Activated effector memory CD4-positive, alpha-beta T cell treated with Interleukin-2 at 50 U/mL for 16 hours (primary cell): ENCODE measurements at places on chromosomes 3 and 15.

GRCh38 chr15:40582726-40583246, 11.3 kb upstream of the KNL1 start:
- no peak for DNase-seq

- DNase-seq = no peak
Observed at GRCh38 chr15:39025321-39025720, 460.7 kb upstream of the RASGRP1 start.

GRCh38 chr3:124920718-124921117, 13.8 kb downstream of the MUC13 start:
- DNase-seq = no peak

GRCh38 chr3:36373084-36373483, 7.2 kb upstream of the STAC start:
- DNase-seq = no peak

DNA sequence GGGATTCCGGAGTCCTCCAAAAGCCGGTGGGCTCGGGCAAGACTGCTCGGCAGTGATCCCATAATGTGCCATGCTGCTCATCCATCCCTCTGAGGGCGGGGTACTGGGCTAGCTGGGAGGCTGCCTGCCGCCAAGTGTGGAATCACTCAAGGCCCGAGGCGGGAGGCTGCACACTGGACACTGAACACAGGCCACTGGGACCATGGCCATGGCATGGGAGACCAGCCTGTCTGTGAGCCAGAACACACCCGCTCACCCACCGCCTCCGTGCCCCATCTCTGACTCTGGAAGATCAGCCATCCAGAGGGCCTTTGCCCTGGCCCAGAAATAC, 1.4 kb downstream of the C3orf22 start:
- DNase-seq = no peak

DNA sequence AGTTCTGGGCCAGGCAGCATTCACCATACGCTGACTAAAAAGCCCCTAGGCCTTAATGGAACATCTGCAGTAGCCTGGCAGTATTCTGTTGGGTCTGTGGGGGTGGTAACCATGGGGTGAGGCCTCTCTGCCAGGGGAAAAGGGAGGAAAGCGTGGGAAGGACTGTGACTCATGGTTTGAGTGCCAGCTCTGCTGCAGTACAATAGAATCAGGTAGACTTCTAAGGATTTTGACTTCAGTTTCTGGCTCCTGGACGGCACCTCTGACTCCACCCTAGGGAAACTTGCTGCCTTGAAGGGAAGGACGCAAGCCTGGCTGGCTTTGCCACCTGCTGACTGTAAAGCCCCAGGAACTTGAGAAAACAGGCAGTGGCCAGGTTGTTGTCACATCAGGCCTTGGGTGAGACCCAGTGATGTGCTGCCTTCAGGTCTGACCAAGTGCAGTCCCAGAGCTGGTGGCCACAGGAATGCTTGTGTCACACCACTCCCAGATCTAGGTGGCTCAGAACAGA, 148.6 kb downstream of the SUCNR1 start:
- no peak for DNase-seq

- no peak for DNase-seq
Observed at GRCh38 chr3:114650808-114651207, 357.0 kb downstream of the TIGIT start.

DNA sequence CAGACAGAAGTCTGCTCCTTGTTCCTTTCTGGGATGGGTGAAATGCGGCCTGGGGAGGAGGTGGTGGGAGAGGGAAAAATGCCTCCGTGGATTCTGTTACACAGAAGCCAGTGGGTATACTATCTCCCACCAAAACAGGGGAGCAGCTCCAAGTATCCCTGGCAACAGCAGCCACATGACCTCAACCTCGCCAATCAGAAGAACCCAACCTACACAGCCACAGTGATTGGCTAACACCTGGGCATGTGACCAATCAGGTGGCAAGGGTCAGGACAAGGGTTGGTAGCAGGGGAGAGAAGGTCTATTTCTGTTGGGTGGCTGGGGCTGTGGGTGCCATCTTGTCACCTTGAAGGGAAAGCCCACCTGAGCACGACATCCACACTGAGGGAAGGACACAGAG, 9.1 kb upstream of the ACAD9 start:
- DNase-seq = no peak

DNA sequence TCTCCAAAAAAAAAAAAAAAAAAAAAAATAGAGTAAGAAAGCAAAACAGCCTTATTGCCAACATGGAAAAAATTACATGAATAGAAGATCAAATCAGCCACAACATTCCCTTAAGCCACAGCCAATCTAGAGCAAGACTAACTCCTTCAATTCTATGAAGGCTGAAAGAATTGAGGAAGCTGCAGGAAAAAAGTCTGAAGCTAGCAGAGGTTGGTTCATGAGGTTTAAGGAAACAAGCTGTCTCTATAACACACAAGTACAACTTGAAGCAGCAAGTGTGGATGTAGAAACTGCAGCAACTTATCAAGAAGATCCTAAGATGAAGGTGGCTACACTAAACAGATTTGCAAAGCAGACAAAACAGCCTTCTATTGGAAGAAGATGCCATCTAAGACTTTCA, 9.3 kb downstream of the PARL start:
- no peak for DNase-seq

GRCh38 chr3:45985532-45986302, 9.9 kb downstream of the FYCO1 start:
- DNase-seq = no peak

GRCh38 chr3:189776149-189776824, 145.1 kb downstream of the TP63 start:
- no peak for DNase-seq

DNA sequence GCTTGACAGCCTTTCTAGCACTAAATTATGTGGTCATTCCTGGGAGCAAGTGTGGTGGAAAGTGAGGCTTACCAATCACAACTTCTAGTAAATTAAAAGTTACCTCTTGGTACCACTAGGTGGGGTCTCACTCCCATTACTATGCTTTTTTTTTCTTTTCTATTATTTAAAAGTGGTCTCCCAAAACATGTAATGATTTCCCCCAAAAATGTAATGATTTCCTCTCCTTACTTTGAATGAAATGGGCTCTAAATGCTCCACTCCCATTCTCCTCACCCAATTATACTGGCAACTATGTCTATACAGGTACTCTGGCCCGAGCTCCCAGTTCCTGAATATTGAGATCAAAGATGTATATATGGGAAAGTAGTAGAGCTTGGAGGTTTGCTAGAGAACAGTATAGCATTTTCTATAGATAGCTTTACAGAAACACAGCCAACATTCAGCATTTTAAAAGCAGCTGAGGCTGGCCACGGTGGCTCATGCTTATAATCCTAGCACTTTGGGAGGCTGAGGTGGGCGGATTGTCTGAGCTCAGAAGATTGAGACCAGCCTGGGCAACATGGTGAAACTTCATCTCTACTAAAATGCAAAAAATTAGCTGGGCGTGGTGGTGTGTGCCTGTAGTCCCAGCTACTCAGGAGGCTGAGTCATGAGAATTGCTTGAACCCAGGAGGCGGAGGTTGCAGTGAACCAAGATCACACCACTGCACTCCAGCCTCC, 70.9 kb downstream of the DCUN1D1 start:
- no peak for DNase-seq

DNA sequence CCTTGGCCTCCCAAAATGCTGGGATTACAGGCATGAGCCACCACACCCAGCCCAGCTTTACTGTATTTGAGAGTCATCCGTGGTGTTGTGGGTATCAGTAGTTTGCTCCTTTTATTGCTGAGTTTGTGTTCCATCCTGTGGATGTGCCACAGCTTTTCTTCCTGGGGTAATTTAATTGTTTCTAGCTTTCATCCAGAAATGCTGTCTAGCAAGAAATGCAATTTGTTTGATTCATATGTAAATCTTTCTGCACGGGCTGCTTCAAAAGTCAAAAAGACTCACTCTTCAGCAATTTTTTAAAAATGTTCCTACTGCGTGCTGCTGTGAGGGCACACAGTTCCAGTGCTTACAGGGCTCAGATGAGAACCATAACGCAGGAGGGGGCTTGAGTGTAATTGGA, 47.1 kb downstream of the CORO2B start:
- DNase-seq = no peak

DNA sequence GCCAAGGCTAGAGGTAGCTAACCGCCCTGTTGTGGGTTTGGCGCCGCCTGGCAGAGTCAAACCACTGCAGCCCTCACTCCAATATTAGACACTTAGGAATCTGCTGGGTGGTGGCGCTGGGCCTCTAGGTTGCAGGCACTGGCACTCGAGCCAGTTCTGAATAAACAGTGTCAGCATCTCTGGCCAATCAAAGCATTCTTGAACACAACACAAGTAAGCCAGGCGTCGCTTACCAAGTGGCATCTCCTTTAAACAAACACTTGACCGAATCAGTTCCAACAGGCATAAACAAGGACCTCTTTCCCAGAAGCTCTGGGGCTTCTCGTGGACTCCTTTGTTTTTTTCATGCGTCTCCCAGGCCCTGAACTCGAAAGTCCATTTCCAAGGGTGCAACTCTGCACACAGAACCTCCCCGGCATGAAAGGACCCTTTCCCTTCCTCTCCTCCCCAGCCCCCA, 82.3 kb downstream of the LRIG1 start:
- no peak for DNase-seq

- DNase-seq = no peak
Observed at GRCh38 chr3:14352002-14352627, 50.3 kb upstream of the SLC6A6 start.
